Liver (tissue), 10 donors: ENCODE measurements at places on chromosomes 5 and 9. TPM values are rescaled to one million over a fixed set of nuclear protein-coding genes. Genes with fewer than 3 reads are reported as not detected.

The INSL6 gene
- total RNA-seq = not detected

DNA sequence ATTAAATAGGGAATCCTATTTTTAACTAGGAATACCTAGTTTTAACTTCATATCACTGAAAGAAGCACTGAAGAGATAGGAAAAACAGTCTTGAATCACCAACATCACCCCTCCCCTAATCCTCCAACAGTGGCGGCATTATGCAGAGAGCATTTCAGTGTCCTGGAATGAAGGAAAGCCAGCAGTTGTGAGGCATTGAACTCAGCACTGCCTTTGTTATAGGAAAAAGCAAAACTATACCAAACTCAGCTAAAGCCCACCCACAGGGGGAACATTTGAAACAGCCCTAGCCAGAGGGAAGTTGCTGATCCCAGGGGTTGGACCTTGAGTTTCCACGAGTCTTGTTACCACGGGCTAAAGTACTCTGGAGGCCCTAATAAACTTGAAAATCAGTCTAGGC, 310.6 kb upstream of the EDIL3 start:
- no peak overlapping the region for H3K4me3 ChIP-seq
- no peaks in the 10 kb centered on the region for H3K4me1 ChIP-seq
- H3K36me3 ChIP-seq = no peaks in the 10 kb centered on the region
- no peak overlapping the region for H3K27ac ChIP-seq
- no peak for DNase-seq

The CCDC192 gene
- total RNA-seq = not detected

- no peaks in the 10 kb centered on the region for H3K36me3 ChIP-seq
- H3K4me3 ChIP-seq = no peak overlapping the region
- DNase-seq = no peak
- H3K27ac ChIP-seq = peak overlapping the region; percentile 21
- H3K4me1 ChIP-seq = peaks cover 29% of the 10 kb centered on the region
These were observed 25.4 kb downstream of the CCT5 start for GRCh38 chr5:10275460-10275859.

GRCh38 chr9:3080951-3081350, 237.1 kb upstream of the PUM3 start:
- H3K27me3 ChIP-seq = no peaks in the 10 kb centered on the region
- no peak overlapping the region for H3K4me3 ChIP-seq
- no peak for DNase-seq
- no peak overlapping the region for H3K27ac ChIP-seq

The FGF18 gene
- 0.08 TPM for total RNA-seq
